ENCODE measurements at places on chromosomes 1 and 21.

- DNase-seq: no peak
Measured at GRCh38 chr1:29549001-29549400, 312.7 kb downstream of the PTPRU start.

GRCh38 chr1:233477359-233477758 lies 136.5 kb upstream of the KCNK1 start:
- no peak for DNase-seq

DNA sequence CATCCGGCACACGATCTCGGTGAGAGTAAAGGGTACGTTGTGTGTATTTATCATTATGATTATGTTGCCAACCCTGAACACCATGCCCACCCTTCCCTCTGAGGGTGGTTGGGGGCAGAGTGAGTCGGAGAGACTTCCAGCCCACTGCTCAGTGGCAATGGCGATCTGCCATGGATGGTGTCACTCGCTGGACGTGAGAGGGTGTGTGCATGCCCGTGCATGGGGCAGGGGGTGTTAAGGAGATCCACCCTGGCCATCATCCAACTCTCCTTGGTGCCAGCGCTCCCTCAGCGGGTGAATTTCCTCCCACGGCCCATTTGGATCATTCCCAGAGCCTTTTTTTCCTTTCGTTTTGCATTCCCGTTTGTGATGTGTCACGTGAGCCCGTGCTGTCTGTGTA lies 74.1 kb upstream of the CNTN2 start:
- no peak for DNase-seq

- DNase-seq: no peak
Measured at GRCh38 chr1:32965251-32965747, 690 bp upstream of the RNF19B start.

DNA sequence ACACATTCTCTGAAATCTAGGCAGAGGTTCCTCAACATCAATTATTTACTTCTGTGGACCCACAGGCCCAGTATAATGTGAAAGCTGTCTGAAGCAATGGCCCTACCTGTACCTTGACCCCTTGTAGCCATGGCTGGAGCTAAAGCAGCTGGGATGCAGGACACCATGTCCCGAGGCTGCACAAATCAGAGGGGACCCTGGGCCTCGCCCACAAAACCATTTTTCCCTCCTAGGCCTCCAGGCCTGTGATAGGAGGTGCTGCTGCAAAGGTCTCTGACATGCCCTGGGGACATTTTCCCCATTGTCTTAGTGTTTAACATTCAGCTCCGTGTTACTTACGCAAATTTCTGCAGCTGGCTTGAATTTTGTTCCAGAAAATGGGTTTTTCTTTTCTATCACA lies 110.5 kb downstream of the BRINP3 start:
- no peak for DNase-seq

DNA sequence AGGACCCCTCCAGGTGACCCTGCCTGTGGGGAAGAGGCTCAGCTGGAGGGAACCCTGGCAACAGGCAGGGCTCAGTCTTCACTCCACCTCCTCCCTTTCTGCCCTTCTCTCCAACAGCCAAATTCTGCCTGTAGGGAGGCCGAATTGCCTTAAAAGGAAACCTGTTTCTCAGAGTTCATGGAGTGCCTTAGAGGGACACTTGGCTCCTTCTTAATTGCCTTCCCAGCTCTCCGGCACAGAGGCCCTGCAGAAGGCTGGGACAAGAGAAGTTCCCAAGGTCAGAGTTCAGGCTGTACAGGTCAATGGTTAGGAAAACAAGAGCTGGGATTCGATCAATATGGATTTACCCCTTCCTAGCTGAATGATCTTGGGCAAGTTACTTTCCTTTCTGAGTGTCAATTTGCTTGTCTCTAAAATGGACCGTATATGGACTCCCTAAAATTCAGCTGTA lies 6.2 kb downstream of the CSRP1 start:
- DNase-seq: no peak

DNA sequence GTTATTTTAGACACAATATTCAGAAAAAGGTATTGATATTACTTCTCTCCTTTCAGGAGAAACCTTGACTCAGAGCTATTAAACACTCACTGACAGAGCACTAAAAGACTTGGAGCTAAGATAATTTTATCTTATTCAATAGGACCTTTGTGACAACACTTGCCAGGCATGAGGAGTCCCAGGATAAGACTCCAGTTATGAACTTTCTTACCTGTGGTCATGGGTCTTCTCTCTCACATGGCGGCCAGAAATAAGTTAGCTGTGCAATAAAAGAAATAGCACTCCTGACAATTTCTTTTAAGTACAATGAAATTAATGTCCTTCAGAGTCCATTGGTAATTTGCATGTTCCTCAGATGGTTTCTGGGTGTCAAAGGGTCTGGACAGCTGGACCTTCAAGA lies 382.1 kb downstream of the BRINP3 start:
- no peak for DNase-seq

- no peak for DNase-seq
Measured at GRCh38 chr1:60655679-60656355, 426.5 kb upstream of the NFIA start.

- DNase-seq: no peak
Measured at GRCh38 chr1:6348511-6349191, 44.9 kb downstream of the ACOT7 start.

GRCh38 chr1:226676381-226676780 lies 62.7 kb downstream of the ITPKB start:
- DNase-seq: no peak

DNA sequence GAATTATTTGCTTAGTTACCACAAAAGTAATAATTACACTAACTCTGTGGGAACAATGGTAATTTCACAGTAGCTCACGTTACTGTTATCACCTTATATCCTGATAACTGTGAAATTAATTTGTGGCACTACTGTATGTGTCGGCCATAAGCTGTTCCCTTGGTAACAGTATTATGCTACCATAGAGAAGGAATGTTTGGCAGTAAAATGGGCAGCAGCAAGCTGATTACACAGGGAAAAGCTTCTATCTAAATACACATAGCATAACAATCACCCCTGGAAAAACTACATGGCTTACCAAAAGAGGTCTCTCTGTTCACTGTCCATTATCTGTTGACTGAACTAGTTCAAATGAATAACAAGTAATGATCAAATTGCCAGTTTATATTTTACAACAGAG lies 124.1 kb downstream of the DPYD start:
- peak; percentile 42 for DNase-seq

DNA sequence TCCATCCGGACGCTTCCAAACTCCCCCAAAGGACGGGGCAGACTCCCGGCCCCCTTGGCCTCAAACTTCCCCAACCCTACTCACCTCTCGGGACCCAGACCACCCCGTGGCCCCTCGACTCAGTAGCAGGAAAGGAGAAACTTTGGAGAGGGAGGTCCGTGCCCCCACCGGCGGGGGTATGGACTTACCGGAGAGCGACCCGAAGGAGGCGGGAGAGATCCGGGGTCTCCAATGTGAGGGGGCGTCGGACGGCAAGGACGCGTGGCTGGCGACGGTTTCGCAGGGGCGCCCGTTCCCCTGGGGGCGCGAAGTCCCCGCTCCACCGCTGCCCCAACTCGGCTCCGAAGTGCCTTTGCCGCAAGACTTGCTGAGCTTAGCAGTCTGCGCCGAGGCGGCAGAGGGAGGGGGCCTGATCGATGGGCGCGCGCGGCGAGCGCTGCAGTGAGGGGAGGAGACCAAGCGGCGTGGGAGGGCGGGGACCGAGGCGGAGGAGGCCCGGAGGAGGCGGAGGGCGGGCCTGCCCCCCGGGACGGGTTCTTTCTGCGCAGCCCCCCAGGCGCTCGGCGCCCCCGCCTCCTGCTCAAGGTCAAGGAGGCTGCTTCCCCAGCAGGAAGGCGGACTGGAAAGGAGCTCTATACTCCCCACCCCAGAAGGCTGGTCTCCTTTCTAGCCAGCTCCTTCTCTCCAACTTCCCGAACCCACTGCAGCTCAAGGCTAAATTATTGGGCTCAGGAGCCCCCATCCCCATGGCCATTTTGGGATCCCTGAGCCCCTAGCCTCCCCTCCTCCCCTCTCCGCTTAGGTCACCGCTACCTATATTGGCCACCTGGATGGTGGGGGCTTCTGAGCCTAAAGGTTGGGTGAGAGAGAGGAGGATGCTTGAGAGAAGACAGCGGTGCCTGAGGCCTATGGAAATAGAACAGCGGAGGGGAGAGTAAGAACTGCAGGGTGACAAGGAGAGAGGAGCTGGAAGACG lies at the start of gene SYT2:
TSS of gene SYT2 (minus strand) at position 385 of the 976 bp plus-strand sequence. CDS start 104,682 bp downstream, outside the sequence.
- peak; percentile 43 for DNase-seq

DNA sequence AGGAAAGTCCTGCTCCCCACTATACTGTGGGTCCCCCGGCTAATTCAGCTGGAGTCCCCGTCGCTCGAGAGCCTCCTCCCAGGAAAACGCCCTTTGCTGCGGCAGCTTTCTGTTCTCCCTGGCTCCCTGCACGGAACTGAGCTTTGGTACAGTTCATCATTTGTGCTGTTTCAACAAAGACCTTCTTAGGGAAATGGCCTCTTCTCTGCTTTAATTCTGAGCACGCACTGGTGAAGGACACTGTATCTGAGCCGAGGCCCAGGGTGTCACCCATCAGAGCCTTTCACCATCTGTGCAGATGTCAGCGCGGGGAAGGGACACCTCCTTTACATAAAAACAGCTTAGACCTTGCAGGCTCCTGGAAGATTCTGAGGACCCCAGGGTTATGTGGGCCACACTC lies 13.5 kb upstream of the PEX10 start:
- DNase-seq: no peak

DNA sequence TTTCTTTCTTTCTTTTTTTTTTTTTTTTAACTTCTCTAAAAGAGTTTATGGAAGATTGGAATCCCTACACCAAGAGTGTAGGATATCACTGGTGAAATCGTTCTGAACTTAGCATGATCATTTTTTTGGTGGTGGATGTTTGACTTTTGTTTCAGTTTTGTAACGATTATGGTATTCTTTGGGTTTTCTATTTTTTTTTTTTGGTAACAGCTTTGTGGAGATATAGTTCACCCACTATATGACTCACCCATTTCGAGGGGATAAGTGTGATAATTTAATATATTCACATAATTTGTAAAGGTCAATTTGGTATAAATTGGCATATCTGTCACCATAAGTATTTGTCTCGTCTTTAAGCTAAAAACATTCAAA lies 29.2 kb downstream of the AGPAT3 start:
- no peak for DNase-seq

- DNase-seq: peak; percentile 39
Measured at GRCh38 chr1:116472431-116472961, 98.3 kb downstream of the CD58 start.

- DNase-seq: no peak
Measured at GRCh38 chr1:12536023-12536639, 81.9 kb downstream of the DHRS3 start.

- DNase-seq: no peak
Measured at GRCh38 chr1:175095978-175096607, 28.5 kb downstream of the TNN start.

DNA sequence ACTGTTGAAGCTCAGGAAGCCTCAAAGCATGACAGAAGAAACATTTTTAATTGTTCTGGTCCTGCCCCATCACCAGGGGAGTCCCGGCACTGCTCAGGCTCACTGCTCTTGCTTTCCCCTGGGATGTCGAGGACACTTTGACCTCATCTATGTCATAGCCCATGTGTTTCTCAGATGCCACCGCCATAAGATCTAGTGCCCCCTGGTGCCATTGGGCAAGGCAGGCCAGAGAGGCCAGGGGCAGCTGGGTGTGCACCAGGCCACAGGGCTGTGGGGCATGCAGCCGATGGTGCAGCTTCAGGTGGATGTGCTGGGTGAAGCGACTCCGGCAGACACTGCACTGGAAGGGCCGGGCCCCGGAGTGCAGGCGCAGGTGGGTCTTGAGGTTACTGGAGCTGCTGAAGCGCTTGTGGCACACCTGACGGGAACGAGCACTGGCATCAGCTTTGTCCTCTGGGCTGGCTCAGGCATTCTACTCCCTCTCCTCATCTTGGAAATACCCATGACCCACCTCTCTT lies 7.7 kb upstream of the CRYBG2 start:
- no peak for DNase-seq

GRCh38 chr1:63866084-63866483 lies 92.3 kb downstream of the ROR1 start:
- no peak for DNase-seq

DNA sequence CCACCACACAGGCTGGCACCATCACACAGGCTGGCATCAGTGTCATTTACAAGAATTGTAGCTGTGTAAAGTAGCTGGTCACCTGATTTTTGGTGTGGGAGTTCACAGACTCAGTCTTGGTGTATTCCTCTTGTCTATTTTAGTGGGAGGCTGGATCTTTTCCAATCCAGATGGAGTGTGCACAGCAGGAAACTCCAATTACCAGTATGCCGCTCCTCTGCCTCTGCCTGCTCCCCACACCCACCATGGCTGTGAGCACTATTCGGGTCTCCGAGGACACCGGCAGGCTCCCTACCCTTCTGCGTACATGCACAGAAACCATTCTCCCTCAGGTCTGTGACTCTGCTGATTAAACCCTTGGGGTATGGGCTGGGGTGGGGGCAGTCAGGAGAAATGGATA lies 24.2 kb downstream of the TBX19 start:
- DNase-seq: peak; percentile 33

DNA sequence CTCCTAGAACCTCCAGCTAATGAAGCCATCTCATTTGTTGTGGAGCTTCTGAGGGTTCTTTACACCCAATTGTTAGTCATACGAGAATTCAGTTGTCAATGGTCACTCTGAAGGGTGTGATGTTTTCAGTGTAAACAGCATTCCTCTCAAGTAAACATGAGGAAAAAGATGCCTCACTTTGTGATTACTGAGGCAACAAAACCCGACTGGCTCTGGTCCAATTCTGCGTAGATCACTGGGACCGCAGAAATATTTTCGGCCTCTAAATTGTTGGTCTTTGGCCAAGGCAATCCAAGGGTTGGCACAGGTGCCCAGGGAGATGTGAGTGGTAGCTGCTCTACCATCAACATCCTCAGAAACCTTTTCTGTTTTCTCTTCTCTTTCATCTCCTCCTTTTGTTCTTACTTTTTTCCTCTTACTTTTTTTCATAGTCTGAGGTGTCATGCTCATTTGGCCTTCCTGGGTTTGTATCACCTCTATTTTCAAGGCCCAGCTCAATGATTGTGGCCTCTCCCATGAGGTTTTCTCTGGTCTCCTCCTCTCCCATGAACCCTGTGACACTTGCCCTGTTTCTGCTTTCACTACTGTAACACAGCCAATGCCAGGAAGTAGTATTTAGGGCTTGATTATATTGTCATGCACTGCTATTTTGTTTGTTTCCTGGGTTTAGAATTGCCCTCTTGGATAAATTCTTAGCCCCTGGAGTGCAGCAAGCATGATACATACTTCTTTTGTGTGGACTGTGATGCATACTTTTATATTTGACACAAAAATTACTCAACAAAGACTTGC lies 221.9 kb downstream of the TNR start:
- DNase-seq: no peak

GRCh38 chr1:99599678-99600175 lies 46.2 kb upstream of the PALMD start:
- no peak for DNase-seq

GRCh38 chr1:1144122-1144842 lies 28.4 kb upstream of the C1orf159 start:
- DNase-seq: peak; percentile 57
